Left forelimb (tissue), 1 donor: ENCODE measurements at places on chromosomes 13 and 19.

DNA sequence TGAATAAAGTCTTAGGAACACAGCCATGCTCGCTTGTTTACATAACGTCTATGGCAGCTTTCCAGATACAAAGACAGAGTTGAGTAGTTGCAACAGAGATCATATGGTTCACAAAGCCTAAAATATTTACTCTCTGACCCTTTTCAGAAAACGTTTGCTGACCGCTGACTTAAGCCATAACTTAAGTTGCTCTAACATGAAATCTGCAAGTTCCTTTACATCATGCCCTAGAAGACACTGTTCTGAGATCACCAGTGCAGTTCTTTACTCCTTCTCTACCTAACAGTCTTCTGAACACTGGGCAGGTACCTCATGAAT, 166.4 kb downstream of the DCLK1 start:
- DNase-seq = no peak

DNA sequence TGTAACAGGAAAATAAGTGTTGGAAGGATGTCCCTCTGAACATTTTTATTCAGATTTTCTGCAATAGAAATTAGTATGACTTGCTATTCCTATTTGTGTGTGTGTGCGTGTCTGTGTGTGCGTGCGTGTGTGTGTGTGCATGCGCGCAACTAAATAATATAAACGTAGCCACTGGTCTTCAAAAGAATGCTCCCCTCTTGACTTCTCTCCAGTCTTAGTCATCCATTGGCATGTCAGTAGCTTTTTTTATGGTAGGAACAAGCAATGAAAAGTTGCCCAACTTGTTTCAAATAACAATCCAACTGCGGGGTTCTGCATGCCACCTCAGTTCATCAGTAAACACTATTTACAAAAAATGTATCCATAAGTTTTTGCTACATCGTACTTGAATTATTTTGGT, 249.6 kb downstream of the GPC6 start:
- DNase-seq = no peak

- no peak for DNase-seq
Observed at GRCh38 chr13:46560778-46561177, 7.8 kb downstream of the LRCH1 start.

DNA sequence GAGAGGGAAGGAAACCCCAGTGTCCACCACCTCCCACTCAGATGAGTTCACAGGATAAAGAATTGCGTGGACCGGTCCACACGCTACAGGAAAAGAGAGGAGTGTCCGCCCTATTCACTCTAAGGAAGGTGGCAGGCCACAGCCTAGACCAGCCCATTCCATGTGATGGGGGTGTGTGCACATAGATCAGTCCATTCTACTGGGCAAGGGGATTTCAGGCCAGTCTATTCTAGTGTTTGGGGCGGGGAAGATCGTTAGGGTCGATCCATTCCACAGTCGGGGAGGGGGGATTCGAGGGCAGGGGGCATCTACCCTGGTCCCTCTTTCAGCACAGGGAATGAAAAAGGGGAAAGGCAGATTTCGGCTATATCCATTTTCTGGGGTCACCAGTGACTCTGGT, 7.8 kb downstream of the FIZ1 start:
- peak; percentile 44 for DNase-seq

DNA sequence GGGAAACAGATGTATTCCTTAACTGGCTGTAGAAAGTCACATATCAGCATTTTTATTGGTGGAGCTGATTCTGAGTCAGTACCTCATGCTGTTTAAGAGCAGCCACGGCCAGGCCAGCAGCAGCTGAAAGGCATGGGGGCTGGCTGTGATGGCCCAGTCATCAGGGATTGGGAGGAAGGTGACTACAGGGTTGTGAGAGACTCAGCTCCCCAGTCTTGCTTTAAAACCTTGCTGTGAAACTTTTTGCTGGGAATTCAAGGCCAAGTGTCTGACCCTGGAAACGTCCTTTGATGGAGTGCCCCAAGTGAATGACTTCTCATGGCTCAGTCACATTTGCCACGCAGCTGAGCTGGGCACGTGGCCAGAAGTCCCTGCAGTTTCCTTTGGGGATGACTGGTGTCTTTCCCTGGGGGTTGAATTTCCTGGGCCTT, 39.1 kb upstream of the RNF113B start:
- DNase-seq = no peak

DNA sequence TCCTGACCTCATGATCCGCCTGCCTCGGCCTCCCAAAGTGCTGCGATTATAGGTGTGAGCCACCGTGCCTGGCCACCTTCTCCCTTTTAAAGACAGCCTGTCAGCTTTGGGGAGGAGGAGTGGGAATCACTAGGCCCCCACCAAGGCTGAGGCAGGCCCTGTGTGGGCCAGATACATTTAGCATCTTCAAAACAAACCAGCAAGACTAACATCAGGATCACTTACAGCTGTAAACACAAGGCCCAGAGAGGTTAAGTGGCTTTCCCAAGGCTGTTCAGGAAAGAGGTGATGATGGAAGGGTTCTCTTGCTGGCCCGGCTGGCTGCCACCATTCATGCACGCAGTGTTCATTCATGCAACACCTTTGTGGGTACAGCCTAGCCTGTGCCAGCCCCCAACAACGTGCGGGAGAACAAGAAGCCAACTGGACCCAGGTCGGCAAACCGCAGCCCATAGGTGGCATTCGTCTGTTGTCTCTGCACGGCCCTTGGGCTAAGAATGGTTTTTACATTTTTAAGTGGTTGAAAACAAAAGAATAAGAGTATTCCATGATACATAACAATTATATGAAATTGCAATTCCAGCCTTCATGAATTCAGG, 23.0 kb downstream of the IER2 start:
- DNase-seq = no peak

DNA sequence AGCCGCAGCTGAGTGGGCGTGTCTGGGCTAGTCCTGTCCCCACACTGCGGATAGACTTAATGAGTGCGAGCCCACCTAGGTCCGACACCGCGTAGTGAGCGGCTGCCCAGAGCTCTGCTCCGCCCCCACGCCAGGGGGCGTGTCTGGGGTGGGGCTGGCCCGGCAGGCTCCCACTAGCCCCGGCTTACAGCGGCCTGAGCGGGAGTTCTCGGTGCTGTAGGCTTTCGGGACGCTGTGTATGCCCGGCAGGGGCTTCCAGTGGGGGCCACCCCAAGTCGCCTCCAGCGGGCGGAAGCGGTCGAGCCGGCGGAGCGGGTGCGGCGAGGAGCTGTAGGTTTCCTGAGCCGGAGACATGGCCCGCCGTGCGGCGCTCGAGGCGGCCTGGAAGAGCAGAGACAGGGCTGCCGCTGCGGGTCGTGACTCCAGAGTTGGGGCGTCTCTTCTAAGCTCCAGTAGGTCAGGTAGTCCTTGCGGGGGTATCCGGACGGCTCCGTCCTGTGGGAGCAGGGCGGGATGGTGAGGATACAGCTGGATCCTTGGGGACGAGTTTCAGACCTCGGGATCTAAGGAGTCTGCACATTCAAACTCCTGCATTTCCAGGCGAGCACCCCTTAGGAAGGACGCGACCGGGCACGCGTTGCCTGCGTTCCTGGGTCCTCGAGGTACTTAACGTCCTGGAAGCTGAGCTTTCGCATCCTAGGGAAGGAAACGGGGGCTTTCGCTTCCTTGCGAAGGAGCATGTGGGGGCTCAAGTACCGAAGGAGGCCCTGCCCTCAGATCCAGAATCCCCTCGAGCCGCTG, 1.2 kb downstream of the CGB7 start:
- no peak for DNase-seq

DNA sequence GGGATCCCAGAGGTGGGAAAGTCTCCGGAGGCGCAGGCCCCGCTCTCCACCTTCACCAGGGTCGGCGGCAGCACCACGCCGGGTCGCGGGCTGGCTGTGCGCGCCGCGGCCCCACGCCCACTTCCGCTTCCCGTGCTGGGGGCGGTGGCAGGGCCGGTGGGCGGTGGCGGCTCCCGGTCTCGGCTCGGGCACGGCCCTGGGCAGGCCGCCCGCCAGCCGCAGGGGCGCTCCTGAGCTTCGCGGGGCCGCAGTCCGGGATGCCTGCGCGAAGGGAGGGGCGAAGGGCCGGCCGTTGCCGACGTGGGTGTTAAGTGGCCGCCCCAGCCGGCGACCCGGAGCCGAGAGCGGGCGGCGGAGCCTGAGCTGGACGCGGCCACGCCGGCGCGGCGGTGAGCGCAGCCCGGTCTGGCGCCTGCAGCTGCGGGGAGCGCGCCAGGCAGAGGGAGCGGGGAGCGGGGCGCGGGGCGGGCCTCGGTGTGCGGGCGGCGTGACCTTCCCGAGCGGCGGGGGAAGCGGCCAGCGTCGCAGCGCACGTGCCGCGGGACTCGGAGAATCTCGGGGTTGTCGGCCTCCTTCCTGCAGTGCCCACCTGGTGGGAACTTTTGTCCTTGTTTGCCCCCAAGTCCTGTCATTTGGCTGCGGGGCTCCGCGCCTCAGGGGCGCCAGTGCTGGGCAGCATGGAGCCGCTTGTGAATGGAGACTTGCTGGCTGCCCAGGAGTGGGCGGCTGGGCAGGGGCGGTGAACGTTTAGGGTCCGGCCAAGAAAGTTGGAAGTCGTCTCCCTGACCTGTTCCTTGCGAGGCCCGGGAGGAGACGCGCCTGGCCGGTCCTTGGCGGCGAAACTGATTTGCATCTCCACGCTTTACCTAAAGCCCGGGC, at the start of gene SLC25A15:
SLC25A15 (plus strand) TSS at position 337 of the 879 bp plus-strand sequence. CDS start 3,616 bp downstream, outside the sequence.
- DNase-seq = peak; percentile 87

GRCh38 chr13:111031531-111031961, 83.6 kb upstream of the ARHGEF7 start:
- no peak for DNase-seq

- DNase-seq = no peak
Observed at GRCh38 chr19:50932018-50932689, 20.7 kb downstream of the KLK5 start.

- DNase-seq = peak; percentile 86
Observed at GRCh38 chr13:30341815-30342570, 34.6 kb upstream of the KATNAL1 start.

GRCh38 chr13:97559981-97560380, 126.0 kb downstream of the RAP2A start:
- DNase-seq = no peak

DNA sequence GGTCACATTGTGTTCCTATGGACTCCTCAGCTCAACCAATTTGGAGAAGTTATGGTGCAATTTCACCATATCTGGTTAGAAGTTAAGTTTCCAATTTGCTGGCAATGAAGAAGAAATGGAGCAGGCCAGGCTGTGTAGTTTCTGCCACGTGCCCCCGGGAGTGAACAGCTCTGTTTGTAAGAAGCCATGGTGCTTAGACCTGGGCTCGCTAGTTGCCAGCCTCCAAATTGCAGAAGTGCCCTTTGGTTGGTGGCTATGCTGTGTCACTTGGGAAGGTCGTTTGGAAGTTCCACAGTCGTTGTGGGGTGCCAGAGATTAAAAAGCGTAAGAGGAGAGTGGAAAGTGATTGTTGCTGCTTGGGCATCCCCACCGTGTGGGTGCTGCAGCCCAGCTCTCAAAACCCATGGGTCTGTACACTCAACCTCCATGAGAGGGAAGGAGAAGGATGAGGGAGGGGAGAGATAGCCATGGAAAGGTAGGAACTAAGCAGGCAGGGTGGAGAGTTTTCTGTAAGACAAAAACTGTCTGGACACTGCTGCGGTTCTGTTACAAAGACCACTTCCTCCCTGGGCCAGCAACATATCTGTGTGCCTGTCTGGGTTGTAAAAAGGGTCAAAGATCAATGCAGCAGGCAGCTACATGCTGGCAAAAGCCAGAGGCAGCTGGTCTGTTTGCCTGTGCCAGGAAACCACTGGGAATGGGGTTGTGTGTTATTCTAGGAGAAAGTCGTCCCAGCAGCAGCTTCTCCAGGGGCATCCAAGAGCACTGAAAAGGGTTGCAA, 10.8 kb downstream of the ALOX5AP start:
- no peak for DNase-seq

GRCh38 chr19:30083701-30084156, 141.7 kb downstream of the URI1 start:
- no peak for DNase-seq

DNA sequence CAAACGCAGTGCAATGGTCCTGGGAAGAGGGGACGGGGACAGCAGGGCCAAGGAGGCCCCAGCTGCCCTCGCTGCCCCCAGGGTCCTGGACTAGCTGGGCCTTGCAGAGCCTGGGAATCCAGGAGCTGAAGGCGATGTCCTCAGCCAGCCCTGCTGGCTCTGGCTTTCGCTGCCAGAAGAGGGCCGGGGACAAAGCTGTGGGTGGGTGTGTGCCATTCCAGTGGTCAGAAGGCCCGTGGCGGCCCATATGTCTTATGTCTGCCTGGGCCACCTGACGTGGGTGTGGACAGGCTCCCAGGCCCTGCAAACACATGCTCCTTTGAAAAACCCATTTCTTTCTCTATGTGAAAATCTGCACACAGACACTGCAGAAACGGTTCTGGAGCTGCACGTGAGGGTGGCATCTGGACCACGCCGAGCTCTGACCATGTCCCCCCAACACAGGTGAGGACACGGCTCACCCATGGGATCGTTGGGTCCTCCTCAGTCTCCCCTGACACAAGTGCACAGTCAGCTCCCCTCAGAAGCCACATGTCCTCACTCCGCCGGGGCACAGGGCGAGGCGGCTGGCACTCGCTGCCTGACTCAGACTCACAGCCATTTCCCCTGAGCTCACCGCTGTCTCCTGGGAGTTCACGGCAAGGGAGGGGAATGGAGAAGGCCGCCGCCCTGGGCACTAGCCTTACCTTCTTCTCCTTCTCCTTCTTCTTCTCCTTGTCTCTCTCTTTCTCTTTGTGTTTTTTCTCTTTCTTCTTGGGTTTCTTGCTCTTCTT, 16.9 kb downstream of the IZUMO4 start:
- DNase-seq = no peak

- DNase-seq = no peak
Observed at GRCh38 chr19:8473648-8474476, 28.6 kb downstream of the PRAM1 start.

- no peak for DNase-seq
Observed at GRCh38 chr13:88937384-88937783, 1266.2 kb downstream of the SLITRK5 start.

DNA sequence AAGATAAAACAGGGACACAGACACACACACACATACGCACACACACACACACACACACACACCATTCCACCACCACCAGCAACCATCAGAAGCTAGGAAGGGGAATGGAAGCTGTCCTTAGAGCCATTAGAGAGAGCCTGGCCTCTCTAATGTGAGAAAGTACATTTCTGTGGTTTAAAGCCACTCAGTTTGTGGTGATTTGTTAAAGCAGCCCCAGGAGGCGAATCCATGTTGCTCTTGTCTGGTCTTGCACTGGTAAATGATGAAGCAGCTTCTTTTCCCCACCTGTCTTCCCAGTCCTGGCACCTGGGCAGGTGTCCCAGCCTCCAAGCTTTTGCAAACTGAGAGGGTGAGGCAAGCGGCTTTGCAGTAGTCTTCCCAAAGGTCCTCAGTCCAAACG, 118.9 kb upstream of the KL start:
- no peak for DNase-seq

GRCh38 chr19:14113762-14114414, 3.7 kb downstream of the PRKACA start:
- no peak for DNase-seq
